ENCODE measurements at places on chromosomes 11 and 22.

GRCh38 chr11:68632802-68633201 lies 51.5 kb upstream of the GAL start:
- DNase-seq, result peak; percentile 53

- DNase-seq, result no peak
These were observed 85.7 kb downstream of the CSNK2A3 start for GRCh38 chr11:11267312-11267711.

DNA sequence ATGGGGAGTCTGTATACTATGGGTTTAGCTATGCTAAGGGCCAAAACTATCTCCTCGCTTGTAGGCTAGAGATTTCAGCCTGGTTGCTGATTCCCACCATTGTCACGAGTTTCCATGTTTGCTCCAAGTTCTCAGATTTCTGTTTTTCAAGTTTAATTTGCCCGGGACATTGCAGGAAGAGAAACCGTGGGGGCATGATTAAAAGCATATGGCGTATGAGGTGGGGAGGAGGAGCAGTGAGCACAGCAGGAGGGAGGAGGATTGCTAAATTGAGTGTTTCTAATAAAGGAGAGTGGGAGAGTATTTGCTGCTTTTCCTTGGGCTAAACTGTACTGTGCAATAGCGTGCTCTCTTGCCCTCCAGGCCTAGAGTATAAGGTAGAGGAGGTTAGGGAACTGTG lies 558.4 kb downstream of the METTL15 start:
- no peak for DNase-seq

DNA sequence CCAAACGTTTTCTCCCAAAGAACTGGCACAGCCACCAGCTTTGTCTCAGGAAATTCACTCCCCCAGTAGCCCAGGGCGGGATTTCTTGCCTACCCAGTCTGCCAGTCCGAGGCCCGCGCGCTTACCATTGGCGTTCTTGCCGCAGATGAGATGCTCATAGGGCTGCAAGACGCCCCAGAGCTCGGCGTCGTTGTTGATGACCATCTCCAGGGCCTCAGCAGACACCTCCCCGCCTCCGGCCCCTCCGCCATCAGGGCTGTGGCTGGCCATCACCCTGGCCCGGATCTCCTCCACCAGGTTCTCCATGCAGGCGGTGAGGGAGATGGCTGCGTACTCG lies 1.3 kb downstream of the ABTB2 start:
- no peak for DNase-seq

DNA sequence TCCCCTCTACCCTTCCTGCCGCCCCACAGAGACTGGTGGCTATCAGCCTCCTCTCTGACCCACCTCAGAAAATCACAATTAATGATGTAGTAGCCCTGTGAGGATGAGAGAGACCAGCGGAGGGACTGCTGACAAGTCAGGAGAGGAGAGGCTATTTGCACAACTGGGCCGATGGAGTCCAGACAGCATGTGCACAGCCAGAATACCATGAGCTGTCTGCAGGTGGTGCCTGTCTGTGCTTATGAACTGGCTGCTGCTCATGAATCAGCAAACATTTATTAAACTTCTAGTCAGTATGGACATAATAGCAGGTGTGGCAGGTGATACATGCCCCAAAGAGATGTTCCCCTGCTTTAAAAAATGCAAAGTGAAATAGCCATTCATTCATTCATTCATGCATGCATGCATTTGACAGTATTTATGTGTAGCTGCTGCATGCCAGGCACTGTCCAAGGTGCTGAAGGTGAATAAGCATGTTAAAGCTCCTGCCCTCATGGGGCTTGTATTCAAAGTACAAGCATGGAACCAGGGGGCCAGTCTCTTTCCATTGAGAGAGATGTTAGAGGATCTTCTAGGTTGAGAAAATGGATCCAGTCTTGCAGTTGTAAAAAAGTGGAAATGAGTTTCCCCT lies 141.3 kb downstream of the GRIK4 start:
- no peak for DNase-seq

GRCh38 chr11:79546351-79546750 lies 105.5 kb upstream of the TENM4 start:
- peak; percentile 49 for DNase-seq

DNA sequence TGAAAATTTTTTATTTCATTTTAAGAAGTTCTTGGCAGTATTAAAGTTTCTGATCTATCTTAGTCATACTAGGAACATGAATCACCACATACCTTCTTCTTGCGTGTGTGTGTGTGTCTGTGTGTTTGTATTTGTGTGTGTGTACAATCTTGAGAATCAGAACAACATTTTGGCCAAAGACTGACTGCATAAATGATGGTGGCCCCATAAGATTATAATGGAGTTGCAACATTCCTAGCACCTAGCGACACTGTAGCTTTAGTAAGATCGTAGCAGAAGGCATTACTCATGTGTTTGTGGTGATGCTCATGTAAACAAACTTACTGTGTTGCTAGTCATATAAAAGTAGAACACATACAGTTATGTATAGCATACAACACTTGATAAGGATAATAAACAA lies 205.4 kb downstream of the FAM76B start:
- no peak for DNase-seq

- DNase-seq, result no peak
These were observed 14.4 kb downstream of the NFAM1 start for GRCh38 chr22:42417645-42418305.

GRCh38 chr11:72552399-72552910 lies 118.1 kb upstream of the CLPB start:
- no peak for DNase-seq

DNA sequence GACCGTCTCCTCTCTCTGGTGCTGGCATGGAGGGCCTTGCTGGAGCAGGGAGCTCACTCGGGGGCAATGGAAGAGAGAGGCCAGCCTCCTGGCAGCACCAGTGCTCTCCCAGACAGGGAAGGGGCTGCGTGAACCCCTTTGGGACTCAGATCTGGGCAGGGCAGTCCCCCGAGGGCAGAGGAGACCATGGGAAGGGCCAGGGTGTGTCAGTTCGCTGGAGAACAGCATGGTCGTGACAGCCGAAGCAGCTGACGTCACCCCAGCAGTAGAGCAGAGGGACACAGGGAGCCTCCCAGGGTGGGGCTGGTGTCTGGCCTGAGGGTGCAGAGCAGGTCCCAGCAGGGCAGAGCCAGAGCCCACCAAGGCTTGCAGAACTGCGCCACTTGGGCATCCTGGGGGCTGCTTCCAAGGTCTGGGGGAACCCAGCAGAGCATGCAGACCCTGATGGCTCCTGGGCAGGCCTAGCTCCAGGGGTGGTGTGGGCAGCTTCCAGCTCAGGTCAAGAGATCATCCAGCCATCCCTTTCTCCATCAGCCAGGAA lies 71.0 kb upstream of the KCNQ1OT1 start:
- DNase-seq, result no peak

DNA sequence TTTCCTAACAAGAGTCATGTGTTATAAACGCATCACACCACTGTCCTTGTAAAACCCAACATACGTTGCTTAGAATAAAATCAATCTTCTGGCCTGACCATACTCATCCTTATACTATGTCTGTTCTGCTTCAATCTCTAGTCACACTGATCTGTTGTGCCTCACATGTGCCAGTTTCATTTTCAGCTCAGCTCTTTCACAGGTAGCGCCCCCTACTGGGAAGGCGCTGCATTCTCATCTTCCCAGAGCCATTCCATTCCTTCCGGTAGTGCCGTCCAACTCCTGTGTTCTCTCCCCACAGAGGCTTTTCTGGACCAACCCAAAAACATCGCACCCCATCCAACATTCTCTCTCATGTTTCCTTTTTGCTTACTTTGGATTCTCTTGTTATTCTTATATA lies 22.2 kb downstream of the CASP5 start:
- DNase-seq, result no peak

DNA sequence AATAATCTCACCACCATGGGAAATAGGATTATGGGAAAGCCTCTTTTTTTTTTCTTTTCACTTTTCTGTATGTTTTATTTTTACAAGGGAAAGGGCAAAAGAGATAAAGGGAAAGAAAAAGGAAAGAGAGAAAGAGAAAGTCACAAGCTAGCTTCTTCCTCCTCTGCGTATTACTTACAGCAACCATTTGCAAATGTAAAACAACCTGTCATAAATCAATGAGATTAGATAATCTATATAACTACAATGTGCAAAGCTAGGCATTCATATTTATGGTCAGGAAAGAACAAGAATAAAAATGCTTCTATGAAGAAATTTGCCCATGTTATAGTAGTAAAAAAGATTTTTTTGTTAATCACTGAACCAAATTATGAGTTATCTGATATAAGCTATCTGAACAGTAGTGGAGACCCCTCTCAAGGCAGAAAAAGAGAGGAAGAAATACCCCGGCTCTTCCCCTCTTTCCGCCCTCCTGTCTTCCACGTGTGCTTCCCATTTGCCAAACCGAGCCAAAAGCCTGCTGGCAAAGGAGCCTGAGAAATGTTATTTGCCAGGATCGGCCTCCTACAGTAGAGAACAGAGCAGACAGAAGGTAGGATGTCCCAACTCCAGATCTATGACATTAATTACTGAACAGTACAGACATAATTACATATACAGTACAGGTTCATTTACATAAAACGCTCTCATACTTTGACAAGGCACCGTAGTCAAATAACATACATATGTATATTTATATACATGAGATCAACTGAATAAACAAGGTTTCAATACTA lies 50.2 kb downstream of the ARHGAP32 start:
- DNase-seq, result no peak

- DNase-seq, result no peak
These were observed 30.1 kb upstream of the CELSR1 start for GRCh38 chr22:46567471-46567870.

- no peak for DNase-seq
These were observed 50.7 kb upstream of the SLC35C1 start for GRCh38 chr11:45754261-45754709.

DNA sequence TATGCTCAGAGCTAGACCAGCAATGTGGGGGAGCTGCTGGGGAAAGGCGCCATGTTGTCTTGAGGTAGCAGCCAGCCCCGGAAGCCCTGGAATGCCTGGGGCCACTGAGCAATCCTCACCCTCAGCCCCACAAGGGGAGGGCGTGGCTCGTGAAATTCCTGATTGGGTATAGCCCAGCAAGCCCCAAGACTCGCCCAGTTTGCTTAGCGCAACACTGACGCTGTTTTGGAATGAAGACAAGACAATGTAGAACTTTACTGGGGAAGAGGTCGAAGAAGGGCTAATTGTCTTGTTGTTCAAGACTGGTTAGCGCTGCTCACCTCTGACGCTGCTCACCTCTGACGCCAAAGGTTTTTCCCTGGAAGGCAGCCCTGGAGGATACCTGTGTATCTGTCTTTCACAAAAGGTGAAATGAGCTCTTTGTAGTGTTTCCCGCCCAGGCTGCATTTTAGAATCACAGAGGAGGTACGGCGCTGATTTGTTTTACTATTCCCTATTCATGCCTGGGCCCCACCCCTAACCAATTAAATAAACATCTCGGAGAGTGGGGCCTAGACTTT lies 47.6 kb downstream of the ST3GAL4 start:
- DNase-seq, result no peak

- peak; percentile 27 for DNase-seq
These were observed 475 bp downstream of the MAPK12 start for GRCh38 chr22:50260801-50261614.

DNA sequence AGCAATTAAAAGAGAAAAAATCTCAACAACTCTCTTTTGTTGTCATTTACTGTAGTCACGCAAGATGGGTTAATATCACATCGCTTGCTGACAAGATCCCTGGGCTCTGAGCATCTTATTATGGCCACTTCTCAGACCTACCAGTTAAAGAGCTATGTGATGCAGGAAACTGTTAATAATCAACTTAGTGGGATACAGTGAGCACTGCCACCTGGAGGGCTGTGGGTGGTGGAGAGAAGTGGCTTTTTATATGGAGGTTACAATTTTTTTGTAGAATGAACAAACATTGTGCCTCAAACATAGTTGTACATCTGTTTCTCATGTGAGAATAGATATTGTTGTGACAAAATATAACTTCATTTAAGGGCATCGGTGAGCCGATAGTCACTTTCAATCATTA lies 181.0 kb downstream of the TENM4 start:
- no peak for DNase-seq

- no peak for DNase-seq
These were observed 187.6 kb downstream of the ADAMTS15 start for GRCh38 chr11:130635937-130636630.

GRCh38 chr11:11808992-11809615 lies 32.7 kb upstream of the USP47 start:
- DNase-seq, result no peak

DNA sequence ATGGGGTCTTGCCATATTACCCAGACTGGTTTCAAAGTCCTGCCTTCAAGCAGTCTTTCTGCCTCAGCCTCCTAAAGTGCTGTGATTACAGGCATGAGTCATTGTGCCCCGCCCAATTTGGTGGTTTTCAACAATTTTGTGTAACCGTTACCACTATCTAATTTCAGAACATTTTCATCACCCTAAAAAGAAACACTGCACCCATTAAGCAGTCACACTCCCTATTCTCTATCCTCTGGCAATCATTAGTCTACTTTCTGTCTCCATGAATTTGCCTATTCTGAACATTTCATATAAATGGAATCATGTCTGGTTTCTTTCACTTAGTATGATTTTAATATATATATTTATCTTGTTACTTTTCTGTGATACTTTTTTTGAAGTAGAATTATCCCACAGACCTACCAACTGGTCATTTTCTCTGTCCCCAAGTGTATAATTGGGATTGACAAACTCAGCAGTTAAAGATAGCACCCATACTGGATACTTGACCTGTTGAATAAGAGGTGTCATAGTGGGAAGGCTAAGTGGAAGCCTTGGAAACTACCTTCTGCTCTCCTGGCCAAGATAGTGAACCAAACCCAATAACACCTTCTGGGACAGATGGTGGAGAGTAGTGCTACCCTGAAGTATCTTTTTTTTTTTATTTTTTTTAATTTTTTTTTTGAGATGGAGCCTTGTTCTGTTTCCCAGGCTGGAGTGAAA lies 64.8 kb downstream of the STIM1 start:
- DNase-seq, result no peak

DNA sequence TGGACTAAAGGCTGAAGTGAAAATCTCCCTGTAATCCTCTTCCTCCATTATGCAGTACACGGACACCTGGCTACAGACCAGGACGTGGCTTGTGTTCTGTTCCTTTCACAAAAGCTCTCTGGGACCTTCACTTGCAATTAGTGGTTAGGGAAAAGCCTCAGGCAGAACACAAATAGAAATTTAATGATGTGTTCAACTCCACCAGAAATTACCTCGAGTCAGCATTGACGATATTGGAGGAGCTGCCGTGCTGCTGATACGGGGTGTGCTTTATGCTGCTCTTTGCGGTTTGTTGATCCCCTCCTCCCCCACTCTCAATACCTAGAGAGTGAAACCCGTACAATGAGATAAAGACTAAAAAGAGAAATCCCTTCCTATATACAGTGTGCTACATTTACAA lies 48.9 kb downstream of the POLD3 start:
- no peak for DNase-seq

GRCh38 chr11:87465716-87466115 lies 428.0 kb downstream of the TMEM135 start:
- no peak for DNase-seq

Measured in NCI-H345 (cell line).